NCI-H2081 treated with DMSO at 0.1 percent for 48 hours (cell line): ENCODE measurements at places on chromosomes 7 and 10.

DNA sequence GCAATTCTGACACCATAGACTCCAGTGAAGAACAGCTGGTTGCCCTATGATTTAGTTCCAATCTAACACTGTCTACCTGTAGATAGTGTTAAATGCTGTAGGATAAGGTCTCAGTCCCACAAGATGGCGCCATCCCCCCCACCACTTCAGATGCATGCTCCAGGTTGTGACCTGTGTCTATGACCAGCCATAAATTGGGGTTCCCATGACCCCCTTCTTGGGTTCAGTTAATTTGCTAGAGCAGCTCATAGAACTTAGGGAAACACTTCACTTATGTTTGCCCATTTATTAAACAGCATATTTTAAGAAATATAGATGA is 13.1 kb downstream of the CCSER2 start:
- no peak for DNase-seq

GRCh38 chr10:1297566-1298301 is 241.5 kb downstream of the WDR37 start:
- no peak for DNase-seq

GRCh38 chr7:31602041-31602625 is 84.9 kb upstream of the PPP1R17 start:
- DNase-seq: no peak

- DNase-seq: no peak
These were observed 1.5 kb upstream of the PARD3 start for GRCh38 chr10:34816501-34817002.

DNA sequence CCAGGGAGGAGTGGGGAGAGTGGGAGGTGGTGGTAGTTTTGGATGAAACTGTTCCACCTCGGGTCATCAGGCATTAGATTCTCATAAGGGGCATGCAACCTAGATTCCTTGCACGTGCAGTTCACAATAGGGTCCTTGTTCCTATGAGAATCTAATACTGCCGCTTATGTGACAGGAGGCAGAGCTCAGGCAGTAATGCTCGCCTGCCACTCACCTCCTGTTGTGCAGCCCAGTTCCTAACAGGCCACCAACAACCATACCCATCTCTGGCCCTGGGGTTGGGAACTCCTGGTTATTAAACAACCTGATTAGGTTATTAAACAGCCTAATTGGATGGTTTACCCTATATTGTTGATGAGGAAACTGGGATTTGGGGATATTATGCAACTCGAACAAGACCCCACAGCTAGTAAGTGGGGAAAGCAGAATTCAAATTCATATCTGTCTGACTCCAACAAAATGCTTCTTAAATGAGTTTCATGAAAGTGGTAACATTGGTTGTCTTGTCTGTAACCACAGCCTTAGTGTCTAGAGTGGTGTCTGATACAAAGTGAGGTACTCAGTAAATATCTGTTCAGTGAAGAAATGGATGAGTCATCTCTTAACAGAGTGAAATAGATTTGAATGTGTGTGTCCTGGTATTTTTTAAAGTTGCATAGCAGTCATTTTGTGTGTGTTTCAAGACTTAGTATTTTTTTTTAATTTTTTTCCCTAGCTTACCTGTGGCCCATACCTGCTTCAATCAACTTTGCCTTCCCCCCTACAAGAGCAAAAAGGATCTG is 101.6 kb downstream of the HECTD2 start:
- no peak for DNase-seq

GRCh38 chr7:15016766-15017165 is 114.2 kb upstream of the DGKB start:
- no peak for DNase-seq

GRCh38 chr7:101681170-101682007 is 52.3 kb upstream of the MYL10 start:
- DNase-seq: no peak

DNA sequence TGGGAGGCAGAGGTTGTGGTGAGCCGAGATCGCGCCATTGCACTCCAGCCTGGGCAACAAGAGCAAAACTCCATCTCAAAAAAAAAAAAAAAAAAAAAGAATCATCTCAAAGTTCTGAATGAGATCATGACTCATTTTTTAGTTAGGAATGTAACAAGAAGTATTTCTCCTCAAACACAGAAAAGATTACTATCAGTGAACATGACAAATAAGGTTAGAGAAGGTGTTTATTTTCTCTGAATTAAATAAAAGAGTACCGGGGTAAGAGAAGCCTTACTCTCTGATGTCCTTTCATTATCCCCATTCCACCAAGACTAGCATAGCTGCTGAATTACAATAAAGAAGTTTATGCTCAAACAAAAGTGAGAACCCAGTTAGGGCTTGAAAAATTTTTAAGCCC is 50.1 kb downstream of the IPMK start:
- DNase-seq: no peak
